ELR (cell line): ENCODE measurements at places on chromosomes 12 and 14.

GRCh38 chr12:58459191-58459590, 461.1 kb downstream of the LRIG3 start:
- peak; percentile 11 for DNase-seq

DNA sequence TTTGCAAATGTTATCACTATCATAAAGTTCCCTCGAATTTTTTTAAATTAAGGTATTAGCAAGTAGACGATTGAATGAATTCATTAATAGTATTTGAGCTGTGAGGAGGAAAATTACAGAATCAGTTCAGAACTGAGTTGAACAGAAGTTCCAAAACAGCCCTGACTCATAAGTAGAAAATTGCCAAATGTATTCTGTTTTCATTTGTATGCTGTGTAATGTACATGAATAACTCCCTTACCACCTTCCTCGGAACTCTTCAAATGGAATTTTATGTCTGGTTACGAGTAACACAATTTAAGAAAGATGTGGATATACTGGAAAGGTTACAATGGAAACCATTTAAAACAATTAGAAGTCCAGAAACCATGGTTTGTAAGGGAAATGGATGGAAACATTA, 283.3 kb upstream of the FAR2 start:
- DNase-seq: no peak

DNA sequence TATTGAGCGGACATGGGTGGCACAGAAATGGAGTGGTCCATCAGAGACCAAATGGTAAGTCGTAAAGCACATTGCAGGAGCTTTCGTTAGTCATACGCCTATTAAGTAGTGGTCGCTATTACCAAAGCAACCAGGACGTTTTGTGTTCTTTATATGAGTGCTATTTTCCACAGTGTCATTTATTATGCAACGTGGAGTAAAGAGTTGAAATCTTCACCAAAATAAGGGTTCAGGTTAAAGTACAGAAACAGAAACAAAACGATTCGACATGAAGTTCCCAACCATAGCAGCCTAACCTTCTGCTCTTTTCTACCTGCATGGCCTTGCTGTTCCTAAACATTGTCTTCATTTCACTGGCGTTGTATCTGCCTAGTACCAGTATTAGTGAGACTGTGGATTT, 20.1 kb upstream of the FGD4 start:
- DNase-seq: no peak

GRCh38 chr14:100190126-100190525, 30.7 kb upstream of the DEGS2 start:
- DNase-seq: no peak

GRCh38 chr14:92888896-92889295, 34.1 kb upstream of the CHGA start:
- no peak for DNase-seq

- DNase-seq: no peak
Measured at GRCh38 chr14:59529189-59529588, 44.9 kb downstream of the JKAMP start.

GRCh38 chr12:53808023-53808705, 56.4 kb upstream of the CISTR start:
- DNase-seq: no peak

DNA sequence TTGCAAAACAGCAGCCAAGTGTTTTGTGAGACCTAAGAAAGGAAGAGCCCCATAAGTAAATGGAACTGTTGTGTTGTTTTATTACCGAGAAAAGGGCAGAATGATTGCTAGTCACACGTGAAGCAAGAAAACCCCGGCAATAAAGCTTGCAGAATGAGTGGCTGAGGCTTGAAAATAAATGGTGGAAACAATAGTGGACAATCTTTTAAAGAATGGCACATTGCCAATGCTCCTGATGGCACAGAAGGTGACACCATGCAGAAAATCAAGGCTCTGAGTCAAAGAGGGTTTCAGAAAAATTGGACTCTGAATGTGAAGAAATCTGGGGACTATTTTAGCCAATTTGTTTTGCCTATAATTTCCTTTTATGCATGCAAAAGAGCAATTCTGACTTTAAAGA, 4.0 kb upstream of the AQP2 start:
- no peak for DNase-seq

DNA sequence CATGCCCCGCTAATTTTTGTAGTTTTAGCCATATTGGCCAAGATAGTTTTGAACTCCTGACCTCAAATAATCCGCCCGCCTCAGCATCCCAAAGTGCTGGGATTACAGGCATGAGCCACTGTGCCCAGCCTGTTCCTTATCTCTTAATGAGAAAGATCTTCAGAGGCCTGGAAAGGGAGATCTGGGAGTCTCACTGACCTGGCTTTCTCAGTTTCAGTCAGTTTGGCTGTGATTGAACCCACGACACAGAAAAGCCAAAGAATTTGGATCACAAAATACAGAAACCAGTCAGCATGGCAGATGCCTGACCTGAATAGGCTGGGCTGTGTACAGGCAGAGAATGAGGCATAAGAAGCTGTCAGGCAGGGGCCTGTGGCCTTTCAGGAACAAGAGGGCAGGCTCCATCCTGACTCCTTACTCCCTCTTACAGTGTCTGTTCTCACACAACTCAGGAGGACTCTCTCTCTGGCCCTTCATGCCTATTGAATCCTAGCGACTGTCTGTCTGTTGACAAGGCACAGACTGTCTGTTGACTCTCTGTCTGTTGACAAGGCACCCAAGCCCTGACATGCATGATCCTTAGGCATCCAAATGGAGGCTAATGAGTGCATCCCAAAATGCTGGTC, 366.5 kb upstream of the CCDC196 start:
- DNase-seq: no peak

DNA sequence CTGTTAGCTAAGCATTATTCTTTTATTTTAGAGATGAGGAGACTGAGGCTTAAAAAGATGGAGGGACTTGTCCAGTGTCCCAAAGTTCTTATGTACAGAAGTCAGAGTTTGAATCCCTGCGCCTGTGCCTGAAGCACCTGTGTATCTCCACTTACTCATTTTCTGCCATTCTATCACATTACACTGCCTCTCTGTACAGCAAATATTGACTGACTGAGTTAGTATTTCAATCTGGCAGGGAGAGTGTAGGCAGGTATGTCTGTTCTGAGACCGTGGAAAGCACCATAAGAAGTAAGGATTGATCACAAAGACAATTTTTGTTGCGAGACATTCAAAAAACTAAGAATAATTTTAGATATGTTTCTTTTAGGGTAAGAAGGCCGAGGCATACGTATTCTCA, 162.7 kb downstream of the KITLG start:
- no peak for DNase-seq

- no peak for DNase-seq
Measured at GRCh38 chr12:80794551-80794950, 77.8 kb downstream of the MYF5 start.
